PC-3 (cell line): ENCODE measurements at places on chromosomes 5 and 9. TPM values are rescaled to one million over a fixed set of nuclear protein-coding genes. Genes with fewer than 3 reads are reported as not detected.
A peak's percentile ranks its signal among the peaks of the same experiment; 100 is the strongest.

- H3K4me3 ChIP-seq = no peak overlapping the region
- DNase-seq = no peak
- H3K36me3 ChIP-seq = no peaks in the 10 kb centered on the region
- H3K27ac ChIP-seq = no peak overlapping the region
- H3K27me3 ChIP-seq = peaks cover 5% of the 10 kb centered on the region
Observed at GRCh38 chr9:135612981-135613910, 26.1 kb downstream of the GLT6D1 start.

- no peaks in the 10 kb centered on the region for H3K27me3 ChIP-seq
- no peak overlapping the region for H3K27ac ChIP-seq
- H3K4me1 ChIP-seq = peaks cover 5% of the 10 kb centered on the region; the same call in 1 of the 2 replicates
- no peaks in the 10 kb centered on the region for H3K36me3 ChIP-seq
- DNase-seq = no peak
- H3K4me3 ChIP-seq = no peak overlapping the region
Observed at GRCh38 chr5:76720988-76721569, 5.2 kb downstream of the F2R start.

DNA sequence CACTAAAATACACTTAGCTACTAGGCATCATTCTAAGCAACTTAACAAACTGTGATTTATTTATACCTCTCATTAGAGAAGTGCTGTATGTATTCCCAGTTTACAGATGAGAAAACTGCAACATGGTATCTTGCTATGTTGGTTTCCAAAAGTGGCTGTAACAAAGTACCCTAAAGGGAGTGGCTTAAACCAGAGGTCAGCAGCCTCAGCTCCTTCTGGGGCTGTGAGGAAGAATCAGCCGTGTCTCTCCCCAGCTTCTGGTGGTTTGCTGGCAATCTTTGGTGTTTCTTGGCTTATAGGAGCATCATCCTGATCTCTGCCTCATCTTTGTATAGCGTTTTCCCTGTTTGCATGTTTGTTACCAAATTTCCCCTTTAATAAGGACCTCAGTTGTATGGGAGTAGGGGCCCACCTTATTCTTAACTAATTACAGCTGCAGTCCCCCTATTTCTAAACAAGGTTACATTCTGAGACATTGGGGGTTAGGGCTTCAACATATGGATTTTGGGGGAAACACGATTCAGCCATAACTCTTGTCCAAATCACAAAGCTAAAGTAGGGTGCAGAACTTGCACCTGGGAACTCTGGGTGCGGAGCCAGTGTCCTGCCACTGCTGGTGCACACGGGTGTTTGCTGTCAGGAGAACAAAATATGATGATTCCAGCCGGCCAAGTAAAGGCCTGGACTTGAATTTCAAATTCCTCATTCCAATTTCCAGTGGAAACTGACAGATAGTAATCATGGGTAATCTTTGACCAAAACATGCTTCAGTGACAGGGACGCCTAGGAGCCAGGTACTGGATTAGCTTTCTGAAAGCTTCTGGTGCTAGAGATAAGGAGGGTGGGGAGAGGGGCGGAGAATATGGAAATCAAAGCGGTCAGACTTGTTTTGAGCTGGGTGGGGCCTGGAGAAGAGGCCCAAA is 43.3 kb downstream of the RAI14 start:
- no peak overlapping the region for H3K27ac ChIP-seq
- peaks cover 12% of the 10 kb centered on the region for H3K4me1 ChIP-seq
- H3K36me3 ChIP-seq = peaks cover 7% of the 10 kb centered on the region
- no peak overlapping the region for H3K4me3 ChIP-seq

GRCh38 chr5:34452170-34452828 is 203.8 kb upstream of the RAI14 start:
- no peak overlapping the region for H3K27ac ChIP-seq
- no peaks in the 10 kb centered on the region for H3K36me3 ChIP-seq
- no peak overlapping the region for H3K4me3 ChIP-seq
- no peaks in the 10 kb centered on the region for H3K27me3 ChIP-seq

DNA sequence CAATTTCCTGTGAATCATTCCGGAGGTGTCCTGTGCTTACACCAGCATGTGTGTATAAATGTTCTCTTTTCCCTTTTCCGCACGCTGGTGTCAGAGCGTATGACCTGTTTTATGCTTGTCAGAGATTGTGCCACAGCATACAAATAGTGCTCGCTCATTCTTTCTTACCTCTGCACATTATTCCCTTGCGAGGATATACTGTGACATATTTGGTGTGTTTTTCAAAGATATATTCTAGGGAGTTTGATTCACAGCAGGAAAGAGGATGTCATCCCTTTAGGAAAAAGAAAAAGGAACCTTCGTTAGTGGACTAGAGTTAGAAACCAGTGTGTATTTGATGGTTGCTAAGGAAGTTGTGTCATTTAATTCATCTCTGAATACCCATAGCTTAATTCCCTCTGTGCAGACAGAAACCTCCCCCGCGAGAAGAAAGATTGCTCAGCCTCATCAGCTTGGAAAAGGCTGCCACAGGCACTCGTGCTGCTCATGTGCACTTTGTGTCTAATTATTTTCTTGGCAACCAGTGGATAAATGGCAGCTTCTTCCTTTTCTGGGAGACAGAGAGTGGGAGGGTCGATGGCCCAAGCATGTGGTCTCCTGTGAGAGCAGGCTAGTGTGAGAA is 14.7 kb upstream of the CCIN start:
- H3K27ac ChIP-seq = peak overlapping the region; percentile 48
- no peaks in the 10 kb centered on the region for H3K27me3 ChIP-seq
- peaks cover 14% of the 10 kb centered on the region; the same call in 1 of the 2 replicates for H3K4me1 ChIP-seq
- H3K36me3 ChIP-seq = peaks cover 2% of the 10 kb centered on the region; the same call in 1 of the 2 replicates
- DNase-seq = peak; percentile 29

GRCh38 chr5:121630402-121630801 is 221.3 kb upstream of the FTMT start:
- H3K36me3 ChIP-seq = no peaks in the 10 kb centered on the region
- no peak overlapping the region for H3K4me3 ChIP-seq
- DNase-seq = peak; percentile 36
- no peak overlapping the region for H3K27ac ChIP-seq

- H3K27me3 ChIP-seq = no peaks in the 10 kb centered on the region
- H3K4me1 ChIP-seq = no peaks in the 10 kb centered on the region
- no peak overlapping the region for H3K4me3 ChIP-seq
- no peak overlapping the region for H3K27ac ChIP-seq
Observed at GRCh38 chr9:108709997-108710396, 145.8 kb downstream of the ACTL7B start.

GRCh38 chr5:35087991-35088390 is 40.2 kb upstream of the AGXT2 start:
- peaks cover 46% of the 10 kb centered on the region for H3K27me3 ChIP-seq
- H3K4me1 ChIP-seq = no peaks in the 10 kb centered on the region
- no peak overlapping the region for H3K27ac ChIP-seq
- DNase-seq = peak; percentile 34
- H3K4me3 ChIP-seq = no peak overlapping the region
- no peaks in the 10 kb centered on the region for H3K36me3 ChIP-seq

GRCh38 chr9:134158753-134159392 is 5.5 kb downstream of the RNU6ATAC start:
- H3K36me3 ChIP-seq = no peaks in the 10 kb centered on the region; the same call in none of the 2 replicates
- no peak overlapping the region for H3K4me3 ChIP-seq
- no peak for DNase-seq
- H3K27ac ChIP-seq = no peak overlapping the region

The PAPPA gene
- not detected in 2 replicates for total RNA-seq

The PDGFRB gene
- 0.12 and 0.66 TPM in 2 replicates for total RNA-seq

The CMYA5 gene
- total RNA-seq = under 0.01 and 0.15 TPM in 2 replicates
